NCI-H774 (cell line): ENCODE measurements at places on chromosomes 13 and 19.

DNA sequence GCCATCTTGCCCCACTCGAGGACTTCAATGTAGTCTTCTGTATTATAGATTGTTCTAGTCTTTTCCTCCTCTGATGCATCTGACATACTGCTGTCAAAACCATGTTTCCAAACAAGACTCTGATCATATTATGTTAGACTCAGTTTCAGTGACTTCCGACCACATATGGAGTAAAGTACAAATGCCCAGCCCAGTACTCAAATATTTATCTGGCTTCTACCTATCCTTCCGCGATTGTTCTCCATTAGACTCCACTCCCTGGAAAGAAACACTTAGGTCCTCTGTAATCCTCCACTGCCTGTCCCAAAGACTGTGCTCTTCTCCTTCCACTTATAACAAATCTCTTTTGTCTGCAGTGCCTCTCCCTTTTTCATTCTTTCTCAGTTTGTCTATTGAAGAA is 439.5 kb downstream of the EFNB2 start:
- DNase-seq = no peak

DNA sequence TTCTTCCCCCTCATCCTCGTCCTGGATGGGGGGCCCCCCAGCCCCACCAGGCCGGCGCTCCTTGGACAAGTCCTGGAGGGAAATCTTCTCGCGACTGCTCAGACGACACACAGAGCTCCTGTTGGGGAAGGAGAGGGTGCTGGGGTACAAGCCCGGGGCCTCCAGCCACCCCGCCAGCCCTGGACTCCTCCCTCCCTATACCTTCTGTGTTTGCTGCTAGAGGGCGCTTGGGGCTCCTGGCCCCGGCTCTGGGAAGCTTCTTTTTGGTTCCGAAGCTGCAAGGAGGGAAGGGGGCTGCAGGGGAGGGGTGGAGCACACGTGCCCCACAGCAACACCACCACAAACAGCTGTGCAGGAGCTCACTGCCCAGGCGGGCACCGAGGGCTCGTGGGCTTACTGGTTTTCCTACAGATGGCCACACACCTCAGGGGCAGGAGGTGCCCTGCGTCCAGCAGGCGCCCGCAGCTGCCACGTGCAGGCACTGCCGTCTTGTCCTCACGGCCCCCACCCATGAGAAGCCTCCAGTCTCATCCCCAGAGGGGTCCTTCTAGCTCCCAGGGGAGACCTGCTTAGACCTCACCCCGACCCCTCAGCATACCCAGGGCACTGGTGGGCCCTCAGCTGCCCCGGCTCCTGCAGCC is 20.5 kb downstream of the EPS8L1 start:
- no peak for DNase-seq

GRCh38 chr13:20054586-20054985 is 96.1 kb downstream of the ZMYM2 start:
- DNase-seq = no peak

DNA sequence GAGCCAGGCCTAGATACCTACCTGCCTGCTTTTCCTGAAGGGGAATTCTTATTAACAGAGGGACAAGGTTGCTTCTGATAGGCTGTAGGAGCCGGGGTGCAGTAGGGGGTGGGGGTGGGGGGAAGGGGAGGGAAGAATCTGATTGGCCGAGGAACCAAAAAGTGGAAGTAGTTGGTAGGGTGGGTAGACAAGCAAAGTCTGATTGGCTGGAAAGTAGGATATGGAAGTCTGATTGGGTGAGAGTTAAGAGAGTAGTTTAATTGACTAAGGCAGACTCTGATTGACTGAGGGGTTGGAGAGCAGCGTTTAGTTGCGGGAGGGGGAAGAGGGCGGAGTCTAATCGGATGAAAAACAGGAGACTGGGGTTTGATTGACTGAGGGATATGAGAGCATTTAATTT is 9.4 kb upstream of the CYP4F22 start:
- no peak for DNase-seq

GRCh38 chr19:43407416-43408005 is 7.2 kb upstream of the TEX101 start:
- no peak for DNase-seq
